ENCODE measurements at places on chromosomes 5 and 9.
A peak's percentile ranks its signal among the peaks of the same experiment; 100 is the strongest.

- DNase-seq = peak; percentile 29
These were observed 24.8 kb downstream of the NIPAL4 start for GRCh38 chr5:157484768-157485167.

GRCh38 chr5:137296213-137296781 lies 202.8 kb downstream of the SPOCK1 start:
- DNase-seq = no peak

DNA sequence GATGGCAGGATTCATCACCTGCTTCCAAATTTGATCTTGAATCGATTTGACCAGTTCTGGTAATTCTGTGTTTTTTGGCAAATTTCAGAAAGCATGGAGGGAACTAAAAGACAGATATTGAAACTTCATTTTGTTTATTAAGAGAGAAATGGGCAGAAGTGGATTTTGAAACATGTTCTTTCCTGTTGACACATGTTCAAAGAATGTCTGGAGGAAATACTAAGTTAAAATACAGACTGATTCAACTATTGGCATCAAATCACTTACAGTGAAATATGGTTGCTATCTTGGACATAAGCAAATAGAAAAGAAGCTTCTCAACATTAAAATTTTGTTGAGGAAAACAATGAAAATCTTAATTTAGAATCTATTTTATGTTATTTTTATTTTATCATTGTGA lies 19.3 kb upstream of the GZMK start:
- no peak for DNase-seq

DNA sequence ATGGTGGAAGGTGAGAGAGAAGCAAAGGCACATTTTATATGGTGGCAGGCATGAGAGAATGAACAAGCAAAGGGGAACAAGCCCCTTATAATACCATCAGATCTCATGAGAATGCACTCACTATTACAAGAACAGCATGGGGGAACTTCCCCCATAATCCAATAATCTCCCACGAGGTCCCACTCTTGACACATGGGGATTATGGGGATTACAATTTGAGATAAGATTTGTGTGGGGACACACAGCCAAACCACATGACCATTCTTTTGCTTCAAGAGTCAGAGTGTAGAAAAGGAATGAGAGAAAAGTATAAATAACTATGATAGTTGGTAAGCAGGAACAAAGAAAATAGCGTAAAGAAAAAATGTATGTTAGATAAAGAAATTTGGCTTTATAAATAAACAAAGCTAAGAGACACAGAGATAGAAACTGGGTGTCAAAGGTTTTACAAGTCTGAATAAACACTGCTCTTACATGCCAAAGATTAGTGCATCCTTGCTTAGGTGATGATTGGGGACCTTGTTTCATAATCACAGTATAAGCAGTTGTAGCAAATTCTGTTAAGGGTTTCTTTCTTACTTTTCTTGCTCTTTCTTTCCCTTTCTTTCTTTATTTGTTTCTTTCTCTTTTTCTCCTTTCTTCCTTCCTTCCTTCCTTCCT lies 91.9 kb upstream of the PAPPA start:
- DNase-seq = no peak

GRCh38 chr9:122642226-122642625 lies 15.2 kb downstream of the OR1B1 start:
- peak; percentile 26 for DNase-seq

DNA sequence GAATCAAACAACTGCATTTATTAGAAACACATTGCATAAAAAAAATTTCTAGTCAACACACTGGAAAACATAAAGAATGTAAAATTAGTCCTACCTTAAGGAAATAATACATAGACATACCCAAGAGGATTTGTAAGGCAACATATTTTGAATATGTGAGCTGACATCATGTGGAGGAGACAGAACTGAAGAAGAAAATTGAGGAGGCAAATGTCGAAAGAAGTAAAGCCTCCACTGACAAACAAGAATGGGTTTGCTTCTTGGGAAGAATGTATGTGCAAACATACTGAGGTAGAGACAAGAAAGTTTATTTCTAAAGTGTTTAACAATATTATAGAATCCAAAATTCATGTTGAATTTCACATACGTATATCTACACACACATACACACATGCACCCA lies 363.0 kb upstream of the PDE4D start:
- DNase-seq = no peak

Data from hematopoietic multipotent progenitor cell treated with erythropoietin and hydrocortisone succinate and interleukin-3 and kit ligand, for 4 days (in vitro differentiated cells).